Stimulated activated CD8-positive, alpha-beta memory T cell treated with anti-CD3 and anti-CD28 coated beads, Interleukin-2, amount 100 ng/mL, for 1 hour (primary cell): ENCODE measurements at places on chromosomes 6 and 20.

- no peak for DNase-seq
Observed at GRCh38 chr6:36430351-36430750, 12.3 kb downstream of the PXT1 start.

DNA sequence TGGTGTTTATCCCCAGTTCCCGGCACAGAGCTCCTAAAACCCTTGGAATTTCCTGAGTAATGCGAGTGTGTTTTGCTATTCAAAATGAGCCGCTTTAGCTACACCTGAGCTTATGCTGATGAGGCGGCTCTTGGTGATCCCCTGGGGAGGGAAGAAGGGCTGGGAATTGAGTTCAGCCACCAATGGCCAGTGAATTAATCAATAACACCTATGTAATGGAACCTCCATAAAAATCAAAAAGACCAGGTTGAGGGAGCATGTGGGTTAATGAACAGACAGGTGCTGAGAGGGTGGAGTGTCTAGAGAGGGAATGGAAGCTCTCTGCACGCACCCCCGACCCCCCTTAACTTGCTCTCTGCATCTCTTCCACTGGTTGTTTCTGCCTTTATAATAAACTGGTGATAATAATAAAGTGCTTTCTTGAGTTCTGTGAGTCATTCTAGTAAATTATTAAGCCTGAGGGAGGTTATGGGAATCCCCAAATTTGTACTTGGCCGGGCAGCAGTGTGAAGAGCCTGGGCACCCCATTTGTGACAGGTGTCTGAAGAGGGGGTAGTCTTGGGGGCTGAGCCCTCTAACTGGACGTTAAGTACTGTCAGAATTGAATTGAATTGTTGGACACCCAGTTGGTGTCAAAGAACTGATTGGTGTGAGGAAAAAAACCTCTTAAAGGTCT, 24.6 kb upstream of the SERPINB1 start:
- no peak for DNase-seq

DNA sequence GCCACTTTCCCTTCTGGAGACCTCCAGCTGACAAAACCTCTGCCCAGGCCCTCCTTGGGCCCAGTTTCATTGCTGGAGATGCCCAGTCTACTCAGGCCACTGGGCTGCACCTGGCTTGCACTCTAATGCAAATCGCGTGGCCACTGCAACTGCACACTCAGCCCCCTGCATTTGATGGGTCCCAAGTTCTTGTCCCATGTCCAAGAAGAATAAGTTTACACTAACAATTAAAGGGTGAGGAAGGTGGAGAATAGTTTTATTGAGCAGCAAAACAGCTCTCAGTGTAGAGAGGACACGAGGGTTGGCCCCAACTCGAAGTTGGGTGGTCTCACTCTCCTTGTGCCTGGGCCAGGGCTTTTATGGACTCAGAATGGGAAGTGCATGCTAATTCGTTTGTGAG, 31.9 kb upstream of the THEMIS start:
- DNase-seq = no peak

- no peak for DNase-seq
Observed at GRCh38 chr6:28825732-28826293, 98.0 kb downstream of the TRIM27 start.

GRCh38 chr6:13000537-13000936, 284.0 kb downstream of the PHACTR1 start:
- no peak for DNase-seq

DNA sequence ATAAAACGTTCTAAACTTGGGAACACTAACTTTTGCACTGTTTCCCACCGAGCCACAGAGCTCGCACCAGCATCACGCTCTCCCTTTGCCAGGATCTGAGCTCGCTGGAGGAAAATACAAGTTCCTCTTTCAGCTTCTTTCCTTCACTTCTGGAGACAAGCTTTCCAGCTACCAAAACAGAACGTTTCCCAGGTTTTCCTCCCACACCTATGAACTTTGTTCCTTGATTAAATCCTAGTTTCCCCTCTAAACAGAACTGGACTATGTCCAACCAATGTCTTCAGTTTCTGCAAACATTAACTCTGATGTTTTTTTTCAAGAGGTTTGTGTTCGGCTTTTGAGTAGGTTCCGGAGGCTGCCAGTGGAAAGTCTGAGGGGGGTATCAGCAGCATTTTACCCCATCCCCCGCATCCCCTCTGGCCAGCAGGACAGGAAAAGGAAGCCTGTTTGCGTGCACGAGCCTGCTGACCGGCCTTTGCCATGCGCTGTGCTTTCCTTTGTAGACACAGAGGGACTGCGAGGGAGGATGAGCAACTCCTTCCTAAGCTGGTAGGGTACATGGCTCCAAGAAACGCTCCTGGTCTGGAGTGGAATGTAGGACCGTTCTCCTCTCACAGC, 135.5 kb downstream of the LY86 start:
- no peak for DNase-seq

DNA sequence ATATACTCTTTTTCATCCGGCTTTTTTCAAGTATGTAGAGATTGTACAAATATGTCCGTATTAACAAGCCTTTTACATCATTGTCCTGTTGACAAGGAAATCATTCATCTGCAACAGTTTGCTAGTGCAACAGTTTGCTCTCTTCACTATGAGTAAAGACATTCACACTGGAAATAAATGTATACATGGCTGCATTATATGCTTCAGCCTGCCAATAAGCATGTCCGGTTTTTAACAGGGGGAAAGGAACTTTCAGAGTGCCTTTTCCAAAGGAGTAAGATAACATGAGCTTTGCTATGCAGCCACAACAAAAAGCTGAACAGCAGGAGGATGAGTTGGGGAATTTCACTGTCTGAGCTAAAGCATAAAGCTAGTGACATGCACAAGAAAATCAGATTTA, 99.4 kb upstream of the ADTRP start:
- DNase-seq = no peak

- no peak for DNase-seq
Observed at GRCh38 chr6:150992703-150993102, 127.2 kb downstream of the MTHFD1L start.

DNA sequence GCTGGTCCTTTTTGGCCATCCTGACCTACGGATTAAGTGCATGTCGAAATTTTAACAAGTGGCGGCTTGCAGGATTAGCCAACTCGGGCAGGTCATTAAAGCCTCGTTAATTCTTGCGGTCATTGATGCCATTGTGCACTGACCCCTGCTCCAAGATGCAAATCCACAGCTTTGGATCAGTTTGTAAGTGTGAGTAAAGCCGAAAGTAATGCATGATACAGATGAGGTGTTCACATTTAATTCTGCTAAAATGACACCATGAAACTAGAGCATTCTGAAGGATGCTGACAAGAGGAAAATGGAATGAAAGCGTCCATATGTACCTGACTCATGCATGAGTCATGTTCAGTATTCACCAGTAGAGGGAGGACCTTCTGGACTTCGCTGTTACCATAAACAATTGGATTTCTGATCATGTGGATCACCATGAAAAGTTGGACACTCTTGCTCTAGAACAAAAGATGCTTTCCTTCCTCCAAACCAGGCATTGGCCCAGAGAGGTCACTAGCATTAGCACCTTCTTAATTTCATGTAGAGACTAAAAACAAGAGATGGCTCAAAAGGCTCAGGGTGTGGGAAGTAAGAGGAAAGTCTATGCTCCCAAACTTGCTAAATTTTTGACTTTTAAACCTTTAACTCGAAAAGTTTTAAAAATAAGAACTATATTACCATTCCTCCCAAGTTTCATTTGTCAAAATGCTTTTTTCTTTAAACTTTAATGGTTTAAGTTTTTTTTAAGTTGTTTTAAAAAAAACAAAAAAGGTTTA, 48.0 kb downstream of the MUC22 start:
- no peak for DNase-seq

GRCh38 chr6:38283734-38284362, 355.9 kb downstream of the BTBD9 start:
- no peak for DNase-seq

- DNase-seq = no peak
Observed at GRCh38 chr6:79804732-79805131, 142.6 kb downstream of the ELOVL4 start.

DNA sequence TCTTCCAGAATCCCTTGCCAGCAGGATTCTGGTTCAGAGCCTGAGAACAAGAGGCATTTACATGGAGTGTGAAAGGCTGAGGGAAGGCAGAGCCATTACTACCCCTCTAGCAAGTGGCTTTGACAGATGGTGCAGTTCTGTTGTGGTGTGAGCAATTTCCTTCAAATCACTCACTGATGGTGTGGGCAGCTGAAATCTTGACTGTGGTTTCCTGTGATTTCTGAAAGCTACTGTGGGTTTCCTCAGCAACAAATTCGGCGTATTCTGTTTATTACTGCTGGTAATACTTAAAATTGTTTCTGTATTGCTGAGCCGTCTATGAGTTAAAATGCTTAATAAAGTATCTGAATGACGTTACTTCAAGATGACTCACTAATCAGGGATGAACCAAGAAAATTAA, 181.5 kb upstream of the TCF21 start:
- no peak for DNase-seq

- no peak for DNase-seq
Observed at GRCh38 chr6:56144538-56145324, 102.6 kb downstream of the COL21A1 start.

DNA sequence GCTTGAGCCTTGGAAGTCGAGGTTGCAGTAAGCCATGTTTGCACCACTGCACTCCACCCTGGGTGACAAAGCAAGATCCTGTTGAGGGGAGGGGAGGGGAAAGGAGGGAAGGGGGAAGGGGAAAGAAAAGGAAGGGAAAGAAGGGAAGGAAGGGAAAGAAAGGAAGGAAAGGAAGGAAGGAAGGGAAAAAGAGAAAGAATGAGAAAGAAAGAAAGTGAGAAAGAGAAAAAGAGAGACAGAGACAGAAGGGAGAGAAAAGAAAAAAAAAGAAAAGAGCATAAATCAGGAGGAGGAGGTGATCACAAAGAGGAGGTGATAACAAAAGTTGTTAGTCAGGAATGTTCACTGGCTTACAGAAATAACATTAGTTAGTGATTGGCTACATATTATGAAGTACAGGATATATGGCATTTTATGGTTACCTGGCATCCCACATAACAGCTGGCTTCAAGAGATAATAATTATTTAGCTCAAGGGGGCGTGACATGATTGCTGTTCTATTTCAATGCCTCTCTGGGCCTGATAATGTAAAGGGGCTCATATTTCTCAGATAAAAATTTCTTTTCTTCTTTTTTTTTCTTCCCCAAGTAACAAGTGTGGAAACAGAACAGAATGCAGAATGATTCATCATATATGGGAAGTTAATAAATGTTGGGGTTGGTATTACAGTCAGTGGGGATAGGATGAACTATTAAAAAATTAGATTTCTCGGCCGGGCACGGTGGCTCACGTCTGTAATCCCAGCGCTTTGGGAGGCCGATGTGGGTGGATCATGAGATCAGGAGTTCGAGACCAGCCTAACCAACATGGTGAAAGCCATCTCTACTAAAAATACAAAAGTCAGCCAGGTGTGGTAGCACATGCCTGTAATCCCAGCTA, 27.1 kb downstream of the SAMHD1 start:
- no peak for DNase-seq

- no peak for DNase-seq
Observed at GRCh38 chr6:102732898-102733297, 1339.4 kb downstream of the GRIK2 start.

GRCh38 chr20:4989570-4989969, 11.7 kb downstream of the SLC23A2 start:
- no peak for DNase-seq

DNA sequence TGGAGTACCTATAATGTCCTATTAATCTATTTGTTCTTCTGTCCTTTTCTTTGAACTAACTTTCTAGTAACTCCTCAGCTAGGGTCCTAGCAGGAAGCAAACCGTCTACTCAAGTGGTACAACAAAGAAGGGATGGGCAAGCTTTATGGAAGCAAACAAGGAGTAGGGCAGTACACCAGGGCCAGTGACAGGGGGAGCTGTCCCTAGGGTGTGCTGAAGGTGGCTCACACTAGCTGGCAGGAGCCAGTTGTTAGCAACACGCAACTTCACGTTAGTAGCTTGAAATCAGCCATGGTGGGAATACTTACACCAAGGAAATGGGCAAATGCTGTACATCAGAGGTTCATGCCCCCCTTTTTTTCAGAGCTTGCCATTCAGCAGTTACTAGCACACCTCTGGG, 74.0 kb upstream of the EYA2 start:
- DNase-seq = no peak

GRCh38 chr20:37821696-37822095, 81.2 kb upstream of the VSTM2L start:
- no peak for DNase-seq

DNA sequence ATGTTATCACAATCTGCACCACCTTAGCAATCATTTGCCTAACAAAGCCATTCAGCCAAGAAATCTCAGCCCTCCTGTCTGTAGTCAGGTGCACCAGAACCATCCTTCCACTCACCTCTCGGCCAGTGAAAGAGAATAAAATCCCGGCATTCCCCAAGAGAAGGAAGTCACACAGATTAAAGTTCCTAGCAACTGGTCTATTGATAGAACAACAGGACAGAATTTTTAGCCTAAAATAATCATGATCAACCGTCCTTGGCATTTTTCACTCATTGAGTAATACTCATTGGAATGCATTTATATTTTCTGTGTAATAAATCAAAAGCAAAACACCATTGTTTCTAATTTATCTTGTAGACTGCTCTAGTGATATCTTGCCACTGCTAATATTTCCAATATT, 85.7 kb upstream of the CDH4 start:
- no peak for DNase-seq

DNA sequence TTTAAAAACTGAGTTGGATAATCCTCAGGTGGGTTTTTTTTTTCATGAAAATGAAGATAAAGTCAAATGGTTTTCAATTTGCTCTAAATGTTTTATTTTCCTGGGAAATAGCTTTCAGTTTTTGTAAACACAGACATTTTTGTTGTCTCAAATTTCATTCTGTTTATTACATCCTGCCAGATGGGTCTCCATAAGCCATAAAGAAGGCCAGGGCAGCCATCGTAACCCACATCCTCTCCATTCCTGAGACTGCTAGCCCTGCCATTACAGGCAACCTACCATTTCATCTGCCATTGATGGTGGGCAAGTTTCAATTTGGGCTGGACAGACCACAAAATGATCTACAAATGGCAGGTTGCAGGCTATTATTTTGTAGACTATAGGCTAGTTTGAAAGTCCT, 60.8 kb downstream of the BTBD3 start:
- no peak for DNase-seq

DNA sequence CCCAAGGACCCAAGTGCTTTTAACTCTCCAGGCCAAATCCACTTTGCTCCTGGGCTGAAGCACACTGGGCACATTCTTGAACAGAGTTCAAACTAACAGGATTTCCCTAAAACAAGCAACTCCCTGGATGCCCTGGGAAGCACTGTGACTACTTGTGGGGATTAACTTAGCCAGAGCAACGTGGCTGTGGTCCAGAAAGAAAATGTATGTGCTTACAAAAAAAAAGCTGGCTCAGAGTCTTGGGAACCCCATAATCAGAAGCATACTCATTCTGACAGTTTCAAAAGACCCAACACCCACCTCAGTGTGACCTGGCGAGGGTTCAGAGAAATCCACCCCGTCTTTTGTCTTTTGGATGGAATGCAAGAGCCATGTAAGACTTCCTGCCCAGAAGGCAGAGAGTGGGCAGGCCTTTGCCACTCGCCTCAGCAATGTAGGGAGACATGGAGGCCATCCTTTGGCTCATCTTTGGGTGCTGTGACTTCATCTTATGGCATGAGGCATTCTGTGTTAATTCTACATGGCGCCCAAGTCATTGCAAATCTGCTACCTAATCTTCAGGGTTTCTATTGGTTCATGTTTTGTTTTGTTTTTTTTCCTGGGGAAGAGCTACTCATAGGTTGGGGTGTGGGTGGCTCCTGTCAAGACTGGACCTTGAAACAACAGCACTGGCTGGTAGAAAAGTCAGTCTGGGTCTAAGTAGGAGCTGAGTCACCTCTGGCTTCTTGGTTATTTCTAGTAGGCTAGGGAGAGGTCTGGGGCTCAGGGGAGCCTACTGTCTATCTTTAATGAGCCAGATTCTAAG, 248.6 kb upstream of the SUPT3H start:
- DNase-seq = no peak

- DNase-seq = no peak
Observed at GRCh38 chr6:118876198-118876597, 17.8 kb upstream of the ASF1A start.
